ENCODE measurements at places on chromosomes 5 and 9. TPM values are rescaled to one million over a fixed set of nuclear protein-coding genes. Genes with fewer than 3 reads are reported as not detected.

Gene PFN3
- total RNA-seq: not detected

DNA sequence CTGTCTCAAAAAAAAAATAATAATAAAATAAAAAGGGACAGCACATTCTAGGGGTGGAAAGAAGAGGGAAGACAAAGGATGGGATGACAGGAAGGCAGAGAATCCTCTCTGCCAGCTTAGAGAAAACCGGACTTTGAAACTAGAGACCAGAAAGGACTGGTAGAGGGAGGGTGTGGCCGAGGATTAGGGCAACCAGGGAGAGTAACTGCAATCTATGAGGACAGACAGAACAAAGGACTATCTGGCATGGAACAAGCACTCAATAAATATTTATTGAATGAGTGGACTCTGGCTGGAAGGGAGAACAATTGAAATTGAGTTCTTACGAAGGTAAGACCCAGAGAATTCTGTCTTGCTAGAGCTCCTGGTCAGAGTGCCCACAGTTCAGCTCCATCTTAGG is 2.4 kb downstream of the GBA2 start:
- no peak for DNase-seq

- DNase-seq: no peak
These were observed 26.1 kb upstream of the FCN1 start for GRCh38 chr9:134943836-134944235.

Gene ACOT12
- total RNA-seq: not detected

Gene SARDH
- total RNA-seq: 6.9 TPM

Gene FBN2
- 0.63 TPM for total RNA-seq

DNA sequence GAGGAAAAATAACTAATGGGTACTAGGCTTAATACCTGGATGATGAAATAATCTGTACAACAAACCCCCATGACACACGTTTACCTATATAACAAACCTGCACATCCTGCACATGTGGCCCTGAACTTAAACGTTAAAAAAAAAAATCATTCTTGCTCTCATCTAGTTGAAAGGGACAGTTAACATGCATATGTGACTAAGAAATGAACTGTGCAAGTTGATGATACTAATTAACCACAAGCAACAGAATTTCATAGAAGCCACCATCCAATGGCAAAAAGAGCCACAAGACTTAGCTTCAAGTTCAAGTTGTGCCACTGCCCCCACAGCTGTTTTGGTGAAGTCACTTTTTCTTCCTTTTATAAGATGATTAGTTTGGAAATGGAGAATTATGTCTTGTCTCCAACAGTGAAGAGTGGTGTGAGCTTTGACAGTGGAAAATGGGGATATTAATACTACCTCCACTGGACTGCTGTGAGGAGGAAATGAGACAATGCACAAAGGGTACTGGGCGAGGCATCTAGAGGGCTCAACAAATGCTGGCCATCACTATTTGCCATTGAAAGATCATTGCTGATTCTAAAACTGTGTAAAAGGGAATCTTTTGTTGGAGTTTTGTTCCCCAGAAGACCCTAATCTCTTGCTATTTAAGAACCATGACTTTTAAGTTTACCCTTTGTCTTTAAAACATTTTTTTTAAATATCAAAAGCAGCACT is 202.1 kb downstream of the EBF1 start:
- no peak for DNase-seq

DNA sequence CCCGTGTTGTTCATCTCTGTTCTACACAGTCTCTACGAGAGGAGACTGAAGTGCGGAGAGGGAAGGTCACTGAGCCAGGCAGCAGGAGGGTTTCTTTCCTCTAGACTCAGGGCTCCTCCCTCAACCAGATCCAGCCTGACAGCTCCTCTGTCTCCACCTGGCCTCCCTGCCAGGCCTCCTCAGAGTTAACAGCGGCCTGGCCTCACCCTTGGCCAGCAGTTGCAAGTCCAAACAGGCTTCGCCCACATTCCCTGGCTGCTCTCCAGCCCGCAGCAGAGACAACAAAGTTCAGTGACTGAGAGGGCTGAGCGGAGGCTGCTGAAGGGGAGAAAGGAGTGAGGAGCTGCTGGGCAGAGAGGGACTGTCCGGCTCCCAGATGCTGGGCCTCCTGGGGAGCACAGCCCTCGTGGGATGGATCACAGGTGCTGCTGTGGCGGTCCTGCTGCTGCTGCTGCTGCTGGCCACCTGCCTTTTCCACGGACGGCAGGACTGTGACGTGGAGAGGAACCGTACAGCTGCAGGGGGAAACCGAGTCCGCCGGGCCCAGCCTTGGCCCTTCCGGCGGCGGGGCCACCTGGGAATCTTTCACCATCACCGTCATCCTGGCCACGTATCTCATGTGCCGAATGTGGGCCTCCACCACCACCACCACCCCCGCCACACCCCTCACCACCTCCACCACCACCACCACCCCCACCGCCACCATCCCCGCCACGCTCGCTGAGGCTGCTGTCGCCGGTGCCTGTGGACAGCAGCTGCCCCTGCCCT is at the start of gene HRCT1:
Gene HRCT1 (plus strand): TSS at position 291 of the 768 bp plus-strand sequence. CDS start 86 bp downstream, at position 377.
- DNase-seq: no peak

Gene CCDC180
- total RNA-seq: 2.9 TPM

GRCh38 chr9:6680797-6681146 is 35.2 kb upstream of the GLDC start:
- DNase-seq: no peak

DNA sequence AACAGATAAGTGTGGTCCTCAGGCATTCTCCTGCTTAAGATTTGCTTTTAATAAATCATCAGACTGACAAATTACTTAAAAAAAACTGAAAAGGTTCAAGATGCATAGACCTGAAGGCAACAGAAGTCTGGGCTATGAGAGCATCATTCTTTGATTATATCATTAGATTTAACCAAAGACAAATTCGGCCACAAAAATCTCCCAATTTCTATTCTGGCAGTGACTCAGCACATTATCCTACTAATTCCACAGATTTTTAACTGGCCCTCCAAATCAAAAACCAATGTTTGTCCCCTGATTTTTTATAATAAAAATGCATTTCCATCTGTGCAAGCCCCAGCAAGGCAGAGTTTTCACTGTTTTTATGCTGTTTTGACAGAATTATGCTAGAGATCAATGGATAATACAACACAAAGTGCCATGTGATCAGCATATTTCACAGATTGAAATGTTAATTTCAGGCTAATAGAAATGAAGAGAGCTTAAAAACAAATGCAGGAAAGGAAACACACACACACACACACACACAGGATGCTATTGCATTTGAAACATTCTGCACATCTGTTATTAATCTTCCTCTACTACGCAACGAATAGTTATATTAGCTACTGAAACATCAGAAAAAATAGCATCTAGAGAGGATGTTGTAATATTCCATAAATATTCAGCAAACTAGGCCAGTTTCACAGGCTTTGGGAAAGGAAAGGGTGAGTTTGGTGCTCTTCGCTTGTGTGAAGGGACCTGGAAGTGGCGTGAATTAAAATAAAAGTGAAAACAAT is 177.6 kb upstream of the ST8SIA4 start:
- no peak for DNase-seq

DNA sequence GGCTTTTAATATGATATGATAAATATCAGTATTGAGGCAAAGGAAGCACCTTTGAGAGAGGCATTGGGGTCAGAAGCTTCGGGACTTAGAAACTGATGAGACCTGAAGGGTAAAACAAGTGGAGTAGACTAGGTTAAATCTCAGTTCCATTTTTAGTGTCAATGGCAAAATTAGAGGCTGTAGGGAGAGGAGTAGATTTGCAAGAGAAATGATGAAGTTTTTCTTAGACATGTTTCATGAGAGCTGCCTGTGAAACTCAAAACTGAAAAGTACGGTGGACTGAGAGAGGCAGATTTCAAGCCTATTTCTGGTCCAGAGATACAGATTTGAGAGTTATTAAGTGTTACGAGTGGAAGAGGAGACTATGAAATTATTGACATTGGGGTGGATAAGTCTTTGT is 278.5 kb downstream of the TAF11L14 start:
- DNase-seq: no peak

DNA sequence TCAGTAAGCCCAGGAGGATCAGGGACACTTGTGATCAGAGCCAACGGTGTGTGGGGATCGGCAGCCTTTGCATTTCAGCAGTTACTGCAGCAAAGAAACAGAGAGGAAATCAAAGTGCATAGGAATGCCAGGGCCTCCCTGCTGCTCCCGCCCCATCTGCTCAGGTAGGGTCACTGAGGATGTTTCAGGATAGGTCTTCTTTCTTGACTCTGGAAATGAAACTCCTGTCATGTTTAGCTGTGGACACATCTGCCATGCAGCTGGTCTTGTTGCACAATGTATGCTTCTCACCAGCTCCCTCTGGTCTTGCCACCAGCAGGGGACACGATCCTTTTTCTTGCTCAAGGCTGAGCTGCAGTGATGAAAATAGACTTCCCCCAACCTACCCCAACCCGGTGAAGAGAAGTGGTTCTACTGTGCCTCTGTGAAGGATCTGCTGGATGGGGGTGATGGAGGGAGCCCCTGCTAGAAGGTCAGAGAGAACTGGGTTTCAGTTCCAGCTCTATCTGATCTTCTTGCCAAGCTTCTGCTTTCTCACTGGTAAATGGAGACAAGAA is 185.2 kb upstream of the KLF4 start:
- DNase-seq: no peak

DNA sequence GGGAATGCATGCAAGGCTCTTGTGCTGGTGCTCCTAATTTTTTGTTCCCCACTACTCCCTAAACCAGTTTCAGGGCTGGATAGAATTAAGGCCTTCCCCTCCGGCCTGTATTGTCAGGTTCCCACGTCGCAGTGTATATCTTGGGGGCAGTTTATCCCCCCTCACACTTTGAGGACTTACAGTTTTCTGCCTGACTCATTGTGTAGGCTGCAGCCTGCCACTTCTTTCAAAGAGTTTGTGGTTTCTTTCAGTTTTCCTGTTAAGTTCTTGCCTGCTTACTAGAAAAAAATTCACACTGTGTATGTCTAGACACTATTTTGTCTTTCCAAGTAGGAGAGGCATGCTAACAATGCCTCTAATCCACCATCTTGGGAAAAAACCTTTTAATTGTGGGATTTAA is 28.4 kb upstream of the BTNL3 start:
- no peak for DNase-seq

- DNase-seq: no peak
These were observed 1746.4 kb downstream of the EFNA5 start for GRCh38 chr5:105924366-105924765.

Gene CETN3
- total RNA-seq: 5.7 TPM

Gene IFNA13
- total RNA-seq: not detected

DNA sequence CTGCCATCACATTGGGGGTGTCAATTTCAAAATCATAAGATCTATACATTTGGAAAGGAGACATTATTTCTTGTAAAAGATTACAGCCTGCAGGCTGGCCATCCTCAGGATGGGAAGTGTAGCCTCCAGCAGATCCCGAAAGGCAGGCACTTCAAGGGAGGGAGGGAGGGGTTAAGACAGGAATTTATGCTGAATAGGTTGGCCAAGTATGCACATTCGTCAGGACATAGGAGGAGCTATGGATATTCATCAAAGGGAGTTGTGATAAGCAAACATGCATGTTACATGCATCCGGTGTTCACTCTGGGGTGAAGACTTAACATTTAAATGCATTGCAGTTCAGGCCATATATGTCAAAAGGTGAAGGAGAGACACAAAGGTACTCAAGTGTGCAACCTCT is 119.4 kb downstream of the CEP120 start:
- no peak for DNase-seq

- DNase-seq: no peak
These were observed 144.1 kb upstream of the IER5L start for GRCh38 chr9:129322022-129322621.

GRCh38 chr5:65020492-65020891 is 251.8 kb downstream of the CWC27 start:
- DNase-seq: no peak

Gene RLN2
- total RNA-seq: not detected

Gene RORB
- total RNA-seq: 2.4 TPM

DNA sequence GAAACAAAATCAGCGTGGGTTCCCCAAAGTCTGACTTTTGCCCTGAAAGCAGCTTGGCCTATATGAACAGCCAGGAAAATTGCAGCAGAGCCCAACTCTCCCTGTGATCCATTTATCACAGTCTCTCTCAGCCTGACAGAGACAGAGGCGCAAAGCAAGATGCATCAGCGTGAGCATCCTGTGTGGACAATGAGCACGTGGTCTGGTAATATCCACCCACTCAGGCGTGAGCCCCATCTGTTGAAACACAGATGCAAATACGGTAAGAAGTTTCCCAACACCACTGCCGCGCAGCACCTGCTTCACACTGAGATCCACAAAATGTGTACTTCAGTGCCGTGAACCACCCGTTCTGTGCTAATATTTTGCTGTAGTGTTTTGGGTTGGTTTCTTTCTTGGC is 114.6 kb downstream of the MRPL36 start:
- no peak for DNase-seq

Gene CEMIP2
- 496 TPM for total RNA-seq

DNA sequence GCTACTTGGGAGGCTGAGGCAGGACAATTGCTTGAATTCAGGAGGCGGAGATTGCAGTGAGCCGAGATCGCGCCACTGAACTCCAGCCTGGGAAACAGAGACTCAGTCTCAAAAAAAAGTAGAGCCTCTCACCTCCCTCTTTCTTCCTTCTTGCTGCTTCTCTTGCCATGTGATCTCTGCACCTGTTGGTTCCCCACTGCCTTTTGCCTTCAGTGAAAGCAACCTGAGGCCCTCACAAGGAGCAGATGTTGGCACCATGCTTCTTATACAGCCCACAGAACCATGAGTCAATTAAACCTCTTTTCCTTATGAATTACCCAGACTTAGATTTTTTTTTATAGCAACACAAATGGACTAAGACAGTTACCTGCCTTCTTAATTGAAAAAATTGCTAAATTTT is 45.6 kb upstream of the GLRX start:
- no peak for DNase-seq

GRCh38 chr9:111661802-111662521 is 557 bp downstream of the GNG10 start:
- no peak for DNase-seq
